ENCODE measurements at places on chromosomes 6 and 20. TPM values are rescaled to one million over a fixed set of nuclear protein-coding genes. Genes with fewer than 3 reads are reported as not detected.

DNA sequence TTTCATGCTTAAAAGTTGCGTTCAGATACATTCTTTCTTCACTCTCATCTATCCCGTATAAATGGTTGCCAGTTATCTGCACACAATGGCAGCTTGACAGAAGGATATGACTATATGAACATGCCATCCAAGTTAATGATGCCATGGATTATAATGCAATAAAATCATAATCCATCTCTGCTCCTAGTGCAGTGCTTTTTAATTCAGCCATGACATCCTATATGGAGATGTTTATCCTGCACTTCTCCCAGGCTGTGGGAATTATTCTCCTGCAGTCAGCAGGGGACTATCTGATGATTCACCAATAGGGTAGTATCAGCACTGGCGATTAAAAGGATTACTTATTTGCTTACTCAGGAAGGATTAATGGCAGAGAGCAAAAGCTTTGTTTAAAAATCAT lies 273.8 kb downstream of the SAMD5 start:
- no peak for DNase-seq

C20orf202 gene
- not detected for total RNA-seq

- no peak for DNase-seq
Measured at GRCh38 chr20:46118481-46119020, 437 bp downstream of the CD40 start.

MAS1 gene
- not detected for total RNA-seq

SUPT3H gene
- total RNA-seq: 8.6 TPM

DNA sequence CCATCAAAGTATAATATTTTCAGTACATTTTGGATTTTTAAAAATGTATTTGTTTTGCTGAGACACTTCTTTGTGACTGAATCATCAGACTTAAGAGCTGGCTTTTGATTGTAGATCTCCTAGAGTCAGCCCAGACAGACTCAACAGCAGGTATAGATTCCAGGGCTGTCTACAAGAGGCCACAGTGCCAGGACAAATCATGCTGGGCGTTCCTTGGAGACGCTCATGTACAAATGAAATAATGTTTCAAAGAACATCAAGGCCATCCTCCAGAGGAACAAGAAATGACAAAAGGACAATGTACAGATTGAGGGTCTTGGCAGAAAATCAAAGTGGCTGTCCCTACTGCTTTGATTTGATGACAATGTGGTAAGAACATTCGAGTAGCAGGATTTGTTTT lies 369.3 kb downstream of the GRIK2 start:
- DNase-seq: no peak

- DNase-seq: no peak
Measured at GRCh38 chr20:33277471-33278441, 5.3 kb upstream of the BPIFB1 start.

NOX3 gene
- not detected for total RNA-seq

GRCh38 chr20:47733892-47734291 lies 51.4 kb downstream of the SULF2 start:
- DNase-seq: no peak

PNRC1 gene
- 49.1 TPM for total RNA-seq

GRCh38 chr6:79468587-79468986 lies 68.6 kb downstream of the LCA5 start:
- DNase-seq: no peak

DNA sequence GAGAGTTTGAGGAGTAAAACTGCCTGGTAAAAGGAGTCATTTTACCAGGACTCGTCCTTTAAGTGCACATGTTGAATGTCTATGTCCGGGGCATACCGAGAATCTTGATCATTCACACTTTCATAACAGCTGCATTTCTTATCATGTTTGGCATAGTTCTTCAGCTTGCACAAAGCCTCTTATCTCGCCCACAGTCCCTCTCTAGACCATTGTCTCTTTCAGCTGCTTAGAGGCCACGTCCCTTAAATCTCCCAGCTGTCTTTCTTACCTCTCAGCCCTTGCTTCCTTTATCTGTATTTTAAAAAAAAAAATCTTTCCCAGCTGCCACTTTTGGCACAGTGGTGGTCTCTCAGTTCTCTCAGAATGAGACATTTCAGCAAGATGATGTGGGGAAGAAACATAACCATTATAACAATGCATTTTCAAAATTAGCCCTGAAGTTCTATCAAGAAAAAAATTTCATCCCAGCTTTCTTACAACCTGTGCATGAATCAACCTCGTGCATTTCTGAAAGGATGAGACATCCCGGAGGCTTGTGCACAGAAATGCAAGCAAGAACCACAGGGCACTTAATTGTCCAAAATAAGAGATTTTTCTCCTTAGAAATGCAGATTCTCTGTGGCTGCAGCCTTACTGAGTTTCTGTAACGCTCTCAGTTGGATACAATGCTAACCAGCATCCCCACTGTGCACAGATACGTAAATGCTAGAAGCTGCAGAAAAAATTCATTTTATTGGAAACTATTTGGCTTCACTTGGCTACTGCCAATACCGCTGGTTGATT lies 24.2 kb downstream of the RBM24 start:
- no peak for DNase-seq

Data from pulmonary artery endothelial cell (primary cell).